ENCODE measurements at places on chromosomes 3 and 15. TPM values are rescaled to one million over a fixed set of nuclear protein-coding genes. Genes with fewer than 3 reads are reported as not detected.
A peak's percentile ranks its signal among the peaks of the same experiment; 100 is the strongest.

- no peaks in the 10 kb centered on the region for H3K27me3 ChIP-seq
- H3K4me1 ChIP-seq = peaks cover 3% of the 10 kb centered on the region
- peak; percentile 17 for DNase-seq
- no peaks in the 10 kb centered on the region for H3K36me3 ChIP-seq
- no peak overlapping the region for H3K27ac ChIP-seq
These were observed 16.2 kb downstream of the CEP152 start for GRCh38 chr15:48794697-48795134.

The PPP1R14D gene
- not detected for total RNA-seq

The CACNA2D3 gene
- not detected for total RNA-seq

- H3K27me3 ChIP-seq = no peaks in the 10 kb centered on the region
- no peaks in the 10 kb centered on the region for H3K4me1 ChIP-seq
- H3K36me3 ChIP-seq = no peaks in the 10 kb centered on the region
- DNase-seq = no peak
These were observed 89.4 kb upstream of the RGMA start for GRCh38 chr15:93178371-93178770.

DNA sequence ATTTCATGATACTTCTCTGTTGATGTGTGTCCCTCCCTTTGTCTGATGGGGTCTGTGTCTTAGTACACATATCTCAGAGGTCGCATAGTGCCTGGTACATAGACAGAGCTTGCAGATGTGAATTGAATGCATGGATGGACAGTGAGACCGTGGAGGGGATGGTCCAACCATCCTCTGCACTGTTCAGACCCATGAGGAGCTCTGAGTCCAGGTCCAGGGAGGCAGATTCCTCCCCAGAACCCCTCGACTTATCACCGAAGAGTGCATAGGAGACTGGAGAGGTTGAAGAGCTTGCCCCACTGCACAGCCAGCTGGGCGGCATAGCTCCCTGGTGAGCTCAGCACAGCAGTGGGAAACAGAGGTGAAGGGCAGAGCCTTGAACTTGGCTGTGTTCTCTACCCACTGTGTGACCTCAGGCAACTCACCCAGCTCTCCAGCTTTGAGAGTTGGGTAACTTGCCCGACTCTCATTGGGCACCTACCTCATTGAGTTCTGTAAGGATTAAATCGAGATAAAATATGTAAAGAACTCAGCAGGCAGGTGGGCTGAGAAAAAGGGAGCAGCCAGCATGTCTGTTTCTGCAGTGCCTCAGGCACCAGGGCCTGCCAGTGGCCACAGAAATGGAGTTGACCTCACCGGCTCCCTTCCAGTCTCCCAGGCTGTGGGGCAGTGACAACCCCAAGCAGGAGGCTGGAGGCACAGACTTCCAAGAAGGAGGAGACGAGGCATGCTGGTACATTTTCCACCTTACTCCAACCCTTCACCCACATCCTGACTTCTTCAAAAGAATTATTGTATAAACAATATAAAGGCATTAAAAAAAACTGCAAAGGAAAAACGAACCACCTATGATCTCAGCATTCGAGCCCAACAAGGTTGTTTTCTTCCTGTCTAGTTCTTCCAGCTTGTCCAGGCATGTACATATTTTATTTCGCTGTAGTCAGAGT lies 54.1 kb upstream of the TFRC start:
- peaks cover 4% of the 10 kb centered on the region for H3K4me1 ChIP-seq
- peaks cover 1% of the 10 kb centered on the region for H3K27me3 ChIP-seq
- no peak overlapping the region for H3K4me3 ChIP-seq
- H3K36me3 ChIP-seq = no peaks in the 10 kb centered on the region
- H3K27ac ChIP-seq = no peak overlapping the region

The TEX55 gene
- not detected for total RNA-seq

DNA sequence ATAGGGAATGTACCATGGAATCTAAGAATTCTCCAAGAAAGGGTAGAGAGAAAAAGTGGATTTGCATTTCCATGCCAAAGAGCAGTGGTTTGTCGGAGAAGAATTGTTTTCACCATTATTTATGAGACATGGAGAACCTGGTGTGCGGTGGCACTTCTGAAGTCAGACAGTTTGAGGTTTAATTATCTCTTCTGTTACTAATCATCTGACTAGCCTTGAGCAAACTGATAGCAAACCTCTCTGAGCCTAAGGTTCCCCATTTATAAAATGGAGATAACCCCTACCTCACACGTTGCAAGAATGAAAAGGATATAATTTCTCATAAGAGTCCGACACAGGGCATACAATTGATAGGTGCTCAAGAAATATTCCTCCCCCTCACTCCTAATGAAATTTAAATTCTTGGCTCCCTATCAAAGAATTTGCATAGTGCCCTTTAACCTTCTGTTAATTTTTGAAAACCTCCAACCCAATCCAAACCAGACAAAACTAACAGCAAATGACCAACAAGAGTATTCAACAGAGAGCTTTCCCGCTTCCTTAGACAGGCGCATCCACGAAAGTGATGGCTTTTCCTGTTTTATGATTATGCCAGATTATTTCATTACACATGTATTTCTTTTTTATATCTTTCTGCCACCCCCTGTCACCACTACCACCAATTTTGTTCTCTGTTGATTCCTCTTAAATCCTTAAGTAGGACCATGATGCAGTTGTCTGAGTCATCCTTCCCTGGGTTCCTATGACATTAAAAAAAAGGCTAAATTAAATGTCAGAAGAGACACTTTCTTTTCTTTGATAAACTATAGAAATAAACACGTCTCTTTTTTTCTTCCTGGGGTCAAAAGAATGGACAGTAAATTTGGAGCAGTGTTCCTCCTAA lies 28.5 kb downstream of the TMEM212 start:
- peaks cover 48% of the 10 kb centered on the region for H3K4me1 ChIP-seq
- no peak overlapping the region for H3K4me3 ChIP-seq
- H3K27me3 ChIP-seq = no peaks in the 10 kb centered on the region
- H3K36me3 ChIP-seq = no peaks in the 10 kb centered on the region

GRCh38 chr3:69825446-69825845 lies 86.2 kb downstream of the MITF start:
- H3K36me3 ChIP-seq = no peaks in the 10 kb centered on the region
- no peak for DNase-seq
- H3K27ac ChIP-seq = no peak overlapping the region
- H3K27me3 ChIP-seq = no peaks in the 10 kb centered on the region
- H3K4me3 ChIP-seq = no peak overlapping the region
- no peaks in the 10 kb centered on the region for H3K4me1 ChIP-seq

The FGD5 gene
- 134 TPM for total RNA-seq

DNA sequence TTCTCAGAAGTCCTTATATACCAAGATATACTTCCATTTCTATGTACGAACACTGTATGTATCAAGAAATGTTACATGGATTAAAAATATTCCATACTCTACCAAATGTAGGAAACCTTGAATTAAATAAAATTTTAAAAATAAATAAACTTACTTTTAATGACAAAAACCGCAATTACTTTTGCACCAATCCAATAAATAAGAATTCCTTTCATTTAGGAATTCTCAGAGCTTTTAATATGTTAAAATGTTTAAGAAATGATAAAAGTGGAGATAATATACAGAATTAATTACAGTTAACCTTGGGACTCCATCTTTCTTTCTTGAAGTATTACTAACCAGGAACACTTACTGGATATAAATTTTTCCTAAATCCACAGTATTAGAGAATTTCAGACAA lies 272.7 kb downstream of the CNTN6 start:
- no peak overlapping the region for H3K4me3 ChIP-seq
- H3K27ac ChIP-seq = no peak overlapping the region
- H3K27me3 ChIP-seq = no peaks in the 10 kb centered on the region
- no peaks in the 10 kb centered on the region for H3K36me3 ChIP-seq

- H3K36me3 ChIP-seq = peaks cover 16% of the 10 kb centered on the region
- H3K27me3 ChIP-seq = peaks cover 5% of the 10 kb centered on the region
- no peak for DNase-seq
- no peaks in the 10 kb centered on the region for H3K4me1 ChIP-seq
- no peak overlapping the region for H3K4me3 ChIP-seq
- H3K27ac ChIP-seq = no peak overlapping the region
These were observed 537 bp downstream of the GRAMD2A start for GRCh38 chr15:72197041-72197459.

- no peak for DNase-seq
- H3K27me3 ChIP-seq = no peaks in the 10 kb centered on the region
- peaks cover 7% of the 10 kb centered on the region for H3K36me3 ChIP-seq
- no peak overlapping the region for H3K27ac ChIP-seq
- H3K4me3 ChIP-seq = no peak overlapping the region
- H3K4me1 ChIP-seq = peaks cover 18% of the 10 kb centered on the region
These were observed 5.6 kb downstream of the CSK start for GRCh38 chr15:74787251-74788041.

The USP50 gene
- total RNA-seq = not detected

The CCDC39 gene
- total RNA-seq = not detected

- no peaks in the 10 kb centered on the region for H3K36me3 ChIP-seq
- H3K4me3 ChIP-seq = no peak overlapping the region
- H3K4me1 ChIP-seq = peaks cover 3% of the 10 kb centered on the region
- DNase-seq = peak; percentile 47
- no peak overlapping the region for H3K27ac ChIP-seq
These were observed 1.2 kb downstream of the RGMA start for GRCh38 chr15:93087825-93088199.

DNA sequence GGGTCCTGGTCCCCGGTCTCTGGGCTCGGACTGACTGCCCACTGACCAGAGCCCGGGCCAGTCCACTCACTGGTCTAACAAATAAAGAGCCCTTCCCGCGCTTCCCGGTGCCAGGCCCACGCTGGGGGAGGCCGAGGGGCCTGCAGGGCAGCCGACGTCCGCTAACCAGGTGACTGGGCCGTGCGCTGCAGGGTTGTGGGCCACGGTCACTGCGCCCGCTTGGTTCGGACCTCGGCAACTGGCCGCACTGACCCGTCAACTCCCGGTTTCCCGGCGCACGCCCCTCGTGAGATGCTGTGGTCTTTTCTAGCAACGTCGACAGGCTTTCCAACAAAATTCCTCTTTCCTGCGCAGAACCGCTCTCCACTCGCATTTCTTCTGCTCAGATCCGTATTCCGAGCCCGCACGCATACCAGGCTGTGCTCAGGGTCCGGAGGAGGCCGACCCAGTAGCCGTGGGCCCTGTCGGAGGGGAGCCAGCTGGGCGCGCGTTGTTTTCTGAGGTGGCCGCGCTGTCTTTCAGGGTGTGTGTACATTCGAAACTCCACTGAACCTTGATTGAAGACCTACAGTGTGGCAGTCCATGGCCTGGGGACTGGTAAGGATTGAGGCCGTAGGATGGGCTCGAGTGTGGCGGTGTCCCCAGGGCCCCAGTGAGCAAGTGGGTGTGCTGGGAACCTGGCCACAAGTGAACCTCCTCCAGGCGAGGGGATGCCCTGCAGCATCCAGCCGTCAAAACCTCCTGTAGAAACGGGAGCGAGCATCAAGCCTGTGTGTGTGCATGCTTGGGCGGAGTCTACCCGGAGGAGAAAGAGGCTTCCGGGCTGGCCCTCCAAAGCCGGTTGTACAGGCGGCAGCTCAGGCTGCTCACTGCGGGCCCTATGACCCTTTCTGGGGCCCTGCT lies 875 bp upstream of the NT5DC2 start:
- H3K27me3 ChIP-seq = no peaks in the 10 kb centered on the region
- H3K4me1 ChIP-seq = peaks cover 63% of the 10 kb centered on the region
- H3K36me3 ChIP-seq = peaks cover 2% of the 10 kb centered on the region
- no peak overlapping the region for H3K4me3 ChIP-seq
- no peak for DNase-seq

The INAFM2 gene
- total RNA-seq = 24.1 TPM

DNA sequence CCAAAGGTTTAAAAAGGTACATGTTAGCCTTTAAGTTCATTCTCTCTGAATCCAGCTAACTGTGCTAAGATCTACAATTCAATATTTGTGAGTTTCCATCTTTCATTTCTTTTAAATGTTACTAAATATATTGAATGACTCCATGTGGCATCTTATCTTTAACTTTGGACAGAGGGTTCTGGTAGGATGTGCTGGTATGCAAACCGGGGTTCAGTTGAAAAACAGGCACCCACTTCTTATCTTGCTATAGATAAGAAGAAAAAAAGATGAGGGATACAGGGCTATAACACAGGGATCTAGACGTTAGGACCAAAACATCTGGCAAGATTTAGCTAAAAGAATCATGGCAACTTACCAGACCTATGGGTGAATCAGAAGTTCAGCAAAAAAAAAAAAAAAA lies 538.3 kb downstream of the EDEM1 start:
- H3K27ac ChIP-seq = no peak overlapping the region
- no peak overlapping the region for H3K4me3 ChIP-seq
- H3K27me3 ChIP-seq = no peaks in the 10 kb centered on the region
- DNase-seq = no peak

GRCh38 chr3:29552051-29552450 lies 271.2 kb downstream of the RBMS3 start:
- no peak overlapping the region for H3K4me3 ChIP-seq
- H3K27me3 ChIP-seq = no peaks in the 10 kb centered on the region
- H3K4me1 ChIP-seq = peaks cover 7% of the 10 kb centered on the region
- no peak overlapping the region for H3K27ac ChIP-seq
- no peaks in the 10 kb centered on the region for H3K36me3 ChIP-seq

DNA sequence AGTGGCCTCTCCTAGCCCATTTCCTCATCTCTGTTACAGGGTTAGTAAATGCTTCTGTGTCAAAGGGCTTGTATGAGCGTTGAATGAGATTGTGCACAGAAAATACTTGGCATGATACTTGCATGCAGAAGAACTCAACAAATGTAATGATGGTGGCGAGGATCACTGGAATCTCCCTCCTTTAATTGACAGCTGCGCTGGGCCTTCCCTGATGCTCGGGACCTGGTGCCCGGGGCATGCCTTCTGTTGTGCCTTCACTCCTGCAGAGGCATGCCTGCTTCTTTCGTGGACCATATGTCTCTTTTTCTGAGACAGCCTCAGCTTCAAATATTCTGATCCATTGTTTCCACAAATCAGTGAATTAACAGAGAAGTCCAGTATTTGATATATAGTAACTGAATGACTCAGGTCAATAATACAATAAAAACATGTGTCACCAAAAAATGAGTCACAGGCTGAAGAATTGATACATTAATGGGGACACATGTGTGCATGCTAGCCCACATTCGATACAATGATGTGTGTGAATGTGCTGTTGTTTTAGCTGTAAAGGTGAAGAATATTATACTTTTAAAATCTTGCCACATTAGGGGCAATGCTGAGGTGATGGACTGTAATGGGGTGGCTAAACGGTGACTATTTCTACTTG lies 243.3 kb upstream of the TBL1XR1 start:
- peak; percentile 13 for DNase-seq
- H3K36me3 ChIP-seq = no peaks in the 10 kb centered on the region
- no peak overlapping the region for H3K4me3 ChIP-seq
- H3K4me1 ChIP-seq = peaks cover 4% of the 10 kb centered on the region
- H3K27ac ChIP-seq = no peak overlapping the region

GRCh38 chr15:23998056-23998455 lies 311.0 kb upstream of the NDN start:
- no peak overlapping the region for H3K27ac ChIP-seq
- H3K36me3 ChIP-seq = no peaks in the 10 kb centered on the region
- no peak overlapping the region for H3K4me3 ChIP-seq
- H3K4me1 ChIP-seq = no peaks in the 10 kb centered on the region
- H3K27me3 ChIP-seq = no peaks in the 10 kb centered on the region
- no peak for DNase-seq

GRCh38 chr15:48855501-48856440 lies 22.2 kb upstream of the EID1 start:
- H3K27ac ChIP-seq = no peak overlapping the region
- no peaks in the 10 kb centered on the region for H3K27me3 ChIP-seq
- DNase-seq = peak; percentile 61
- H3K4me3 ChIP-seq = no peak overlapping the region

- no peak for DNase-seq
- no peak overlapping the region for H3K27ac ChIP-seq
- H3K27me3 ChIP-seq = no peaks in the 10 kb centered on the region
- H3K36me3 ChIP-seq = no peaks in the 10 kb centered on the region
- H3K4me3 ChIP-seq = no peak overlapping the region
- H3K4me1 ChIP-seq = no peaks in the 10 kb centered on the region
These were observed 11.8 kb downstream of the PLXNA1 start for GRCh38 chr3:126994661-126995245.

Measured in endothelial cell of umbilical vein (primary cell).